ENCODE measurements at places on chromosomes 12 and 14.

DNA sequence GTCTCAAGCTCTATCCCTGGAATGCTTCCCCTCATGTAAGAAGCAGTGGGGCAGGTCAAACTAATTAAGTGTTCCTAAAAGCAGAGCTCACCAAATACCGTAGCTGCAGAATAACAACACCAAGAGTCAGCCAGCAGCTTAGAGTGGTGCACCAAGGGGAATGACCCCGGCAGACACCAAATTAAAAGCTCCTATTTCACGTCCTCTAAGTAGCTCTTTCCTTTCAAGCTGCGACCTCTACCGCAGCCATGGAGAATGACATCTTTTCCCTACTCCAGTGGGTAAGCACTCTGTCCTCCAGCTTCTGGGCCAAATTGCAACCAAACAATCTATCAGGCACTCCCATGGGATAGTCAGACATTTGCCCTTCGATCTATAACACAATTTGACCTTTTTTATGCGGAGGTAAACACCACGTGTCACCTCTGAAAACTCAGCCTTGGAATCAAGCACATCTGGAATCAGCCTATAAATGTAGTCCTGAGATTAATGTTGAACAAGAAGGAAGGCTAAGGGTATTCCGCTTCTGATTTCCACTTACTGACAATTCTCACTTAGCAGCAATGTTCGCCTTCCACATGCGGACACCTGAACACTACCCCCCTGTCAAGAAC is 67.6 kb upstream of the CDKN3 start:
- DNase-seq, result no peak

DNA sequence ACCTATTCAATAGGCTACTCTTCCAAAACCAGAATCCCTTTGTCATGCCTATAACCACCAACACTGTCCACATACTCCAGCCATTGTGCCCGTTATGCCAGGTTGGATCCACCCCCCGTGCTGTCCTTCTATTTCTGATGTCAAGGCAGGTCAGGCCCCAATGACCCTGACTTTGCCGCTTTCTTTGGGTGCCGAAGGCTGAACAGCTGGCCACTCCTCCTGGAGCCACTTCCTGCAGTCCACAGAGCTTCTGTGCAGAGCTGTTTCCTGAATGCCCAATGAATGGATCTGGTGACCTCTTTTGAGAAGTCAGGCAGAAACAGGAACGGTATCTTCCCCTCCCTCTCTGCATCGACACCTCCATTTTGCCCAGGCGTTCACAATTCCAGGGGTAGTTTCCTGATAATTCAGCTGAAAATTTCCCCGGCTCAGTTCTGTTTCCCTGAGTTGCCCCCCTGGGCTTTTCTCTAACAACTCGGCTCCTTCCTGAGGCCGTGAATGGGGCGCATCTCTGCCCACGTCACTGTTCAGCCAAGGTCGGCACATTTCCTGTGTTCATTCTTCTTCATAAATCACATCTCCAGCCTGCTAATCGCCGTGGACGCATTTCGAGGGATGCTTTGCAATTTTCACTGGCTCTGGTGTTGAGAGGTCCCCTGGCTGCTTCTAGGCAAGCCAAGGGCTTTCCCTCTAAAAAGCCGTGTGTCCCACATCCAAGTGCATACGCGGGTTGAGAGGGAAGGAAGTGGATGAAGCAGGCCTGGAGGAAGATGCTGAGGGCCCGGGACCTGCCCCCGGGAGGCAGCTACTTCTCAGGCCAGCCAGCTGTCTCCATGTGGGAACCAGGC is 86.5 kb downstream of the PAPOLA start:
- DNase-seq, result no peak

DNA sequence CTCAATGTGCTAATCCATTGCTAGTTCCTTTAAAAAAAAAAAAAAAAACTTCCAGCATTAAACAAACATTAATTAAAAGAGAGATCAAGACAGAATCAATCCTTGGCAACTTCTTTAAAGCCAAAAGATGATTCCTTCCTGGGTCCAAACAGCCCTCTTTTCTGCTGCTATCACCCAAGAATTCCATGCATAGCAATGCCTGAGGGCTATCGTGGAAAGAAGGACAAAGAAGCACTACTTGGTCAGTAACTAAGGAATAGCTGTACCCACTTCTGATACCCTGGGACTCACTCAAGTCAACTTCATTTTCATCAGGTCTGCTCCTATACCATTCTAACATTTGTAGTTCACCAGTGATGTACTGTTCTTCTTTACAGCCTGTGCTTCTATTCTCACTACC is 51.8 kb downstream of the SLC38A2 start:
- DNase-seq, result no peak

DNA sequence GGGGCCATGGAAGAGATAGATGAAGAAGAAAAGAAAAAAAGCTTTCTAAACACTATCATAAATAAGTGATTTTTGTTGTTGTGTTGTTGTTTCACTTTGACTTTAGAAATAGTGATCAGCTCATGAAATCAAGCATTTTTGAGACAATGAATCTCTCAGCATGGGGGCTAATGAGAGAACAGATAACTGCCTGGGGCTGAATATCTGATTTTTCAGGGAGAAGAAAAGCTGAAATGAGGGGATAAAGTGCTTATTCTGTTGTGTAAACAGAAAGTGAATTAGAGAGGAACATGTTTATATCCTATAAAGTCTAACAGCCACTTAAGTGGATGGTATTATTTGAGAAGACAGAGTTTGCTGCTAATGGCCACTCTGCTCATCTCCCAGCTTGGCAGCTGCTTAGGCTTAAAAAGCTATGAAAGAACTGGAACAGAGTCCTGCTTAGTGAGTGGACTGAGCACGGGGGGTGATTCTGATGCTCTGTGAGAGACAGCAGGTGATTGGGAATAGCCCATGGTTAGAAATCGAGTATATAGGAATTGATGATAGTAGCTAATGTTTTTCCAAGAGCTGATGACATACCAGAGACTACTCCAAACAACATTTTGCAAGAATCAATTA is 646.1 kb upstream of the TMEM132C start:
- DNase-seq, result no peak

DNA sequence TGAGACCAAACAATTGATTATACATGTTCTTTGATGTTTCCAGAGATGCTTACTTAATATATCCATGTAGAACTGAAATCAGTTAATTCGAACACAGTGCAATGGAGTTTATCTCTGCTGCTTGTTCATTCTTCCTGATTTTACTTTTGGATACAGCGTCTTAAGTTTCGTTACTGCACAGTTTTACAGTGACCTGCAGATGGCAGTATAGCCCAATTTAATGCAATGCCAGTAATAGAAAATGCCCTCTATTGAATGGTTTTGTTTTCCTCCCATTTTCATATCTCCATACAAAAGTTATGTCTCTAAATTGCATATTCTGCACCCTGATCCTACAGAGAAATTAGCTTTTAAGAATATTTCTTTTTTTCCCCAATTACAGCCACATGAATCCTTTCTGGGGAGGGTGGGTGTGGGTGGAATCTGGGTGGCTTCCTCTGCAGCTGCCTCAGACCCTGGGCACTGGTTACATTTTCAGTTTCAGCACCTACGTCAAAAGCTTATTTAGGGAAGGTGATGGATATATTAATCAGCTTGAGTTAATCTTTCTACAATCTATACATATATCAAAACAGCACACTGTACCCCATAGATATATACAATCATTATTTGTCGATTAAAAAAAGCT is 101.1 kb upstream of the DCD start:
- DNase-seq, result no peak

- no peak for DNase-seq
Measured at GRCh38 chr12:19848421-19848820, 409.1 kb downstream of the AEBP2 start.

GRCh38 chr14:80390906-80391305 is 179.6 kb upstream of the DIO2 start:
- no peak for DNase-seq

- no peak for DNase-seq
Measured at GRCh38 chr14:60184146-60184904, 19.1 kb upstream of the DHRS7 start.

- no peak for DNase-seq
Measured at GRCh38 chr12:11853126-11853525, 203.7 kb downstream of the ETV6 start.

- no peak for DNase-seq
Measured at GRCh38 chr12:4228122-4228580, 45.4 kb upstream of the CCND2 start.

DNA sequence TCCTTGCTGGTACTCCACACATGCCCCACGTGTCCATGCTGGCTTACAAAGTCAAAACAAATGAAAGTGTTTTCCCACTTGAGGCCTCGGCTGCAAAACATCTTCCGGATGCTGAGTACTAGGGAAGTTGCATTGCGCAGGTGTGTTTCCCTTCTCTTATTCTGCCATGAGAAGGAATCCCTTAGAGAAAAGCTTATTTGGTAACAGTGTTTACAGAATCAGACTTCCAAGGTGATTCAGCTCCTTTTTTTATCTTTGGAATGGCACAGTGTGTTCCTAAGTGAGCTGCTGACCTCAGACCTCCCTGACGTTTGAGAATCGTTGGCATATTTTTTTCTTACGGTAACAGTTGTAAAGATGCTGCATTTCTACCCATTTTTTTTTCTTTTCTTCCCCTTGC is 211.3 kb downstream of the ESR2 start:
- DNase-seq, result peak; percentile 60

DNA sequence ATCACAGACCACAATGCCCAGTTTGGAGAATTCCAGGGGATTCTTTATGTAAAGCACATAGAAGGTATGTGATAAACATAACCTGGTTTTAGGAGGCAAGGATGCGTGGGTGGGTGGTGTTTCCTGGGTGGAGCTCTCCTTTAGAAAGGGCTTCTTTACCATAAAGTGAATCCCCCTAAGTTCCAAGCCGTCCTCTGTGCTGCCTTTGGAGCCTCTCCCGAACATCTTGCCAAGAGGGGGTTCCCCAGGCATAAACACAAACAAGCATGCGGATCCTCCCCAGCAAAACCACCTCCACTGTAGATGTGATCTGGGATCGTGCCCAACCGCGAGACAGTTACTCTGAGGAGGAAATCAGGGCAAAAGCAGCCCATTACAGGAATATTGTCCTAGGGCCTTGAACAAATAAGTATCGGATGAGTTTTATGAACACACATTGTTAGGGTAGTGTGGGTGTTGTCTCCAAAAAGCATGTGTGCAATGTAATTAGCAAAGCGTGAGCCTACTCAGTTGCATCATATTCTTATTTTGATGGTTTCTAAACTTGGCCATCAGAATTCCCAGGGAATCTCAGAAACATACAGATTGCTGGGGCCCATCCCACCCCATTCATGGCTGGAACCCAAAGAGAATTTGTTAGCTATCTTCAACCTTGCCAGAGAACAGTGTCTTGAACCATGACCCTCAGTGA is 48.8 kb upstream of the CORO1C start:
- DNase-seq, result no peak

DNA sequence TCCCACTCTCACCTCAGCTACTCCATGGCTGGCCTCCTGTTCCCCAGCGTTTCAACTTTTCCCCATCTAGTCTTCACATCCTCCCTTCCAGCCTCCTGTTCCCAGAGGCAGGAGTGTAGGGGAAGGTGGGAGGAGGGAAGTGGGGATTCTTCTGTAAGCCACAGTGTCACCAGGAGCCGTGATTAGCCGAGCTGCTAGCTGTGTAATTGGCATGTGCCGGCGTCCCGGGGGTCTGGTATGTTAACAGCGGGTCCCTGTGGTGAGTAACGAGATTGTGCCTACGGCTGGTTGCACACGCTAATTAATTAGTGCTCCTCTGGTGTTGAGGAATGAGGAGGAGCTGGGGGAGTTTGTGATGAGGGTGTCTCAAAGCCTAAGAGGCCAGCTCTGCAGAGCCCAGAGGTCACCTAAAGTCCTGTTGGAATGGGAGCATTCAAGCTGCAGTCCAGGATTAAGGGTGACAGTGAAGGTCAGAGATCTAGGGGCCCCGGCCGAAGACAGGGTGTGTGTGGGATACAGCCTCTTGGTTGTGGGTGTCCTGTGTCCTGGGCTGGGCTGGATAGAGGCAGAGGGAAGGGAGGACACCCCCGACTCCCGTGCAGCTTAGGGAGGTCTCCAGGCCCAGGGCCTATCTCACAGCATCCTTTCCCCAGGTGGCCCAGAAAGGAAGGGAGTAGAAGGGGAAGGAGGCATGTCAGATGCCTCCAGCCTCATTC is 10.0 kb upstream of the CALCOCO1 start:
- no peak for DNase-seq

GRCh38 chr12:53336181-53336681 is at the start of gene SP7:
SP7 (minus strand) TSS chr12:53336354; CDS start chr12:53335646, 708 bp downstream.
- no peak for DNase-seq

- DNase-seq, result peak; percentile 90
Measured at GRCh38 chr14:32509632-32510187, 180.6 kb downstream of the AKAP6 start.

DNA sequence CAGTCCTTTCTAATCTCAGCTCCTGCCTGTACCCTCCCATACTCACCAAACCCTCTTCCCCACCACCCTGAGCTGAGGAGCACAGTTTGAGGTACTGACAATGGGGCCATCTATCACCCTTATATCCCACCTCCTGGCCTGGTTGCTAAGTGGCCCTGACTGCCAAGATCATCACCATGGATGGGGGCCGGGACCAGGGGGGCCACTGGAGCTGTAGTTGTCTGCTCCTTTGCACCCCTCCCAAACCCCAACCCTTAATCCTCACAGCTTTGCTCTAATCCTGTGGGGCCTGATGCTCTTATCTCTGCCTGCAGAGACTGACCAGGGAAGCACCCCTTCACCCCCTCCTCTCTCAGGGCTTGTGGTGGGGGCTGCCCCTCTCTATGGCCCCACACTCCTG is 395 bp upstream of the GNB3 start:
- no peak for DNase-seq

DNA sequence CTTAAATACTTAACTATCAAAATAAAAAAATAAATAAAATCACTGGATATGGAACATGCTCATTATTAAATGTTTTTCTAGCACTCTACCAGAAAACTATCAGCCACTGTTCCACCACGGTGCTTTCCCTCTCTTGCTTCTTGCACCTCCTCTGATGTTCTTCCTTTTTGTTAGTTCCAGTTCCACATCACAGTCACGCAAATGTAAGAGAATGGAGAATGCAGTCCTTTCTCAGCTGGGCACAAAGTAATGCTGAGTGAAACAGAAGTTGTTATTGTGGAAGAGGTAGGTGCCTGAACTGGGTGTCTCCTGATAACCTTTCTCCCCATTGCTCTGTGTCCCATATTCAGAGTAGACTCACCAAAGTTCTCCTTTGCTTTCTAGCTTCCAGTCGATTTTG is 1116.9 kb upstream of the TMEM132C start:
- no peak for DNase-seq

DNA sequence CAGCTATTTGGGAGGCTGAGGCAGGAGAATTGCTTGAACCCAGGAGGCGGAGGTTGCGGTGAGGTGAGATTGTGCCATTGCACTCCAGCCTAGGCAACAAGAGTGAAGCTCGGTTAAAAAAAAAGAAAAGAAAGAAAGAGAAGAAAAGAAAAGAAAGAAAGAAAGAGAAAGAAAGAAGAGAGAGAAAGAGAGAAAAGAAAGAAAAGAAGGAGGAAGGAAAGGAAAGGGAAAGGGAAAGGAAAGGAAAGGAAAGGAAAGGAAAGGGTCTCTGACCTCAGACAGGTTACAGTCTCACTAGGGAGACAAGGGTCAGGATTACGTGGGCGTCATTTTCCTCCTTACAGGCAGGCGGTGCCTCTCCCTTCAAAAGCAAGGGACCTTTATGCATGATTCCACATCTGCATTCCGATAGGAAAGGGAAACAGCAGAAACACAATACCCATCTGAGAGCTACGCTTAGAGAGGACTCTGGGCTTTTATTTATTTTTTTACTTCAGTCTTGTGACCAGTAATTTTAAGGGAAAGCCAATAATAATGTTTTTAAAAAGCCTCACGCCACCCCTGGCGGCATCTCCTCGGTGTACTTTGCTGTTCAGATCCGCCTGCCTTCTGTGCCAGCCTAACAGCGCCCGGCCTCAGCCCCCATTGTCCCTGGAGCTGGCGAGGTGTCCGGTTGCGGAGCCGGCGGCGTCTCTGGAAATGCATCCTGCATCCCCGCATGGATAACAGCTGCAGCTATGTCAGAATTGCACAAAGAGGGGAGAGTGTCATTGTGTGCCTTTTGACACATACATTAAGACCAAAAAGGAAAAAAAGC is 945 bp upstream of the HIP1R start:
- DNase-seq, result no peak

Measured in gastrocnemius medialis (tissue), 4 donors.